ENCODE measurements at places on chromosomes 1 and 21.

DNA sequence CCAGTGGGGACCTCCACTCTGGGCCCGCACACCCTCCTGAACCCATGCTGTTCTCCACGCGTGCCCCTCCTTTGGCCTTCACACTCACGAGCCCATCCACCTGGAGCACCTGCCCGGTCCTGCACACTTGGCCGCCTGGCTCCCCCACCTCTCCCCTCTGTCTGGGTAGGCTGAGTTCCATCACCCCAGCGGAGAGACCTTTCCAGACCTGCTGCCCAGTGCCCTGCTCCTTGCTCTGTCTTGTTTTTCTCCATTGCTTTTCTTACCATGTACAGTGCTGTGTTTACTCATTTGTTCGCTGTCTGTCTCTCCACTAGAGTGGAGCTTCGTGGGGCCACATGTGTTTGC, 351.0 kb upstream of the VAMP3 start:
- DNase-seq: no peak

DNA sequence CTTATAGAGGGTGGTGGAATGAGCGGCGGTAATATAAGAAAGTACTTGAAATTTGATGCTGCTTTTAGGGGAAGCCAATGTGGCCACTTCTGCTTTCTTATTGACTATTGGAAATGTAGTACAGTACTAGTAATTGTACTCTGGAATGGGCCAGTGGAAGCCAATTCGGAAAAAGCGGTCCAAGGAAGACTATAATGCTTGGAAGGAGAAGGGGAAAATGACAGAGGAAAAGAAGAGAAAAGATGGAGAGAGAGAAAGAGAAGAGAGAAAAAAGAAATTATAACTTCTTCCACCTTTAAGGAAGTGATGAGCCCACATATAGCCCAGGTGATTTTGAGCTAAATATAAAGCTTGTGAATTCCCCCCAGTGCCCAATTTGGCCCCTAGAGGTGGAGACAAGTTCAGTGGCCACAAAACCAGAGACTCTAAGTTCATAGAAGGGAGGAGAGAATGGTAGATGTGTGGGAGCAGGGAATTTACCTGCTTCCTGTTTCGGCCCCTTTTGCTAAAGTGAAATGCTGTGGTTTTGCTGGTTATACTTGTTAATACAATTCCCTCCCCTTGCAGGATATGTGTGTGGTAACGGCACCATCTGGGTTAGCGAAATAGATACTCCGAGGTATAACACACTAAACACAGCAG, 35.7 kb upstream of the DUSP10 start:
- DNase-seq: no peak

DNA sequence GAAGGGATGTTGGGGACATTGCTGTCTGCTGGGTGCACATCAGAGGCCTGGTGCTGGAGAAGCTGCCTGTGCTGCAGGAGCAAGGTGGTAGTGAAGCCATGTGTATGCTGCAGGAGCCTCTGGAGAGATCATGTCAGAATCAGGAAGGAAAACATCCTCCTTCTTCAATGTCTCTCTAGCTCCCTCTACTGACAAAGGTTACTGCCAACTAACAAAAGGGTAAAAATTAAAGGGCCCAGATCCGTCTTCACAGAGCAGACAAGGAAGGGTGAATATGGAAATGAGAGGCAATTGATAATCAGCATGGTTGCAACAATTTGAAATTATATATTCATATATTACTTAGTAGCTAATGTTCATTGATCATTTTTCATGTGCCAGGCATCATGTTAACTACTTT, 32.2 kb downstream of the FAM177B start:
- DNase-seq: no peak

DNA sequence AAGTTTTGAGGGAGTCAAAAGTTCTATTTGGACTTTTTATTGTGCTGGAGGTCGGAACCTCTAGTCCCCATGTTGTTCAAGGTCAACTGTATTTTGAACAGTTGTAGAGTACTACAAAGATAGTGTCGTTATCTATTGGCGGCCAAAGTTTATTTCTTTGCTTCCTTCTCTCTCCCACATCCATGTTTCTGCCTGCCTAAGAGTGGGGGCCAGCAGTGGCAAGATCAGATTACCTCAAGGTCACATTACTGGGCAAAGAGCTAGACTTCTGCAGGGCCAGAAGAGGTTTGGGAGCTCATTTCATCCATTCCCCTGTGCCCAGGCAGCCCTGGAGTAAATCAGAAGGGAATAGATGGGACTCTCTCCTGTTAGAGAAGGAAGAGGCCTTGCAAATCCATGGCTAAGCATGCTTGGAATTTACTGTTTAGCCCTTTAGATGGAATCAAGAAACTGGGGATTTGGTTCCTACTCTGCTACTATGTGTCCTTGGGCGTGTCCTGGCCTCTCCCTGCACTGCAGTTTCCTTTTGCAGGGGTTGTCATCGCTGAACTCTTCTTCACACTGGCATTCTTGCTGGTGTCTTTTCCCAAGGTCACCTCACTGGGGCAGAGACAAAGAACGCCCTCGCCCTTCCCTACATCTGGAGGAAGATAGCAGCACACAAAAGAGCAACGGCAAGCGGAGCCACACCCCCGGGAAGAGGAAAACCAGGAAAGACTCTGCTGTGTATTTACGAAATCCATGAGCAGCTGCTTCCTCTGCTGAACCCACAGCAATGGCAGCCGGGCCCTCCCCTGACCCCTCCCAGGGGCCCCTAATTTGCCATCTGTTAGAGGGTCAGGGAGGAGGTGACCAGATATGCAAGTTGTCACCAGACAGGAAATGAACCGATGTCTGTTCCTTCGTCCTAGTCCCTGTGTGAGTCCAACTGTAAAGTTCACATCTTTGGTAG, 73.3 kb downstream of the PLPP3 start:
- no peak for DNase-seq

GRCh38 chr1:234697741-234698140, 87.8 kb upstream of the IRF2BP2 start:
- no peak for DNase-seq

All from anterior cingulate cortex (tissue), 58 donors.